Foreskin keratinocyte (primary cell): ENCODE measurements at places on chromosomes 6 and 20. TPM values are rescaled to one million over a fixed set of nuclear protein-coding genes. Genes with fewer than 3 reads are reported as not detected.

- DNase-seq: no peak
Observed at GRCh38 chr20:46279103-46279502, 29.2 kb downstream of the CDH22 start.

DNA sequence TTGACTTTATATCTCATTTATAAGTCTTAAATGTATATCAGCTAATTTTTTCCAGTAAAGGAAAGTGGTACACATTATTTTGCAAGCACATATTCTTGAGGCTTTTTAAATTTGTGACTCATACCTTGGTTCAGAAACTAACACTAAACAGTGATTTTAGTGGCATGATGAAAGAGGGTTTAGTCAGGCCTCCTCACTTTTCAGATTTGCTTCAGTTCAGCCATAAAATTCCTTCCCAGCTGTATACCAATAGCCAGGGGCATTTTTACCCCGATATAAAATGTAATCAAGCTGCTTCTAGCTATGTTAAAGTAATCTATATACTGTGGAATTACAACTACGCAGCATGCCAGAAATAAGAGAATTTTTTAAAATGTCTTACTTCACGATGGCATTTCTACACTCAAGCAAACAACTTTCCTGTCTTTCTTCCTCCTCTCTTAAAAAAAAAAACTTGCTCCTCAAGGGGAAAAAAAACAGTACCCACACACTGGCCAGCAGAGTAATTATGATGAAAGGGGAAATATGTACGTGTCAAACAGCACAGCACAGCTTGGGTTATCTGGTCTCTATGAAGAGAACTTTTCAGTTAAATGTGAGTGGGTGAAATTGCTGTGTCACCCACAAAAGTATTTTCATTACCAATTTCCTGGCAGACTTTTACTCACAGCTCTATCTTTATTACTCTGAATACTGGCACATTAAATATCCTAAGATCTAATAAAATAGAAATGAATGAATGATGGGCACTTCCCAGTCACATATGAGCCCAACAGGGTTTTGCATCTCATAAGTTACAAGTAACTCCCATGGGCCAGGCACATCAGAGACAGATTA is 244.8 kb upstream of the TENT5A start:
- DNase-seq: peak; percentile 90

DNA sequence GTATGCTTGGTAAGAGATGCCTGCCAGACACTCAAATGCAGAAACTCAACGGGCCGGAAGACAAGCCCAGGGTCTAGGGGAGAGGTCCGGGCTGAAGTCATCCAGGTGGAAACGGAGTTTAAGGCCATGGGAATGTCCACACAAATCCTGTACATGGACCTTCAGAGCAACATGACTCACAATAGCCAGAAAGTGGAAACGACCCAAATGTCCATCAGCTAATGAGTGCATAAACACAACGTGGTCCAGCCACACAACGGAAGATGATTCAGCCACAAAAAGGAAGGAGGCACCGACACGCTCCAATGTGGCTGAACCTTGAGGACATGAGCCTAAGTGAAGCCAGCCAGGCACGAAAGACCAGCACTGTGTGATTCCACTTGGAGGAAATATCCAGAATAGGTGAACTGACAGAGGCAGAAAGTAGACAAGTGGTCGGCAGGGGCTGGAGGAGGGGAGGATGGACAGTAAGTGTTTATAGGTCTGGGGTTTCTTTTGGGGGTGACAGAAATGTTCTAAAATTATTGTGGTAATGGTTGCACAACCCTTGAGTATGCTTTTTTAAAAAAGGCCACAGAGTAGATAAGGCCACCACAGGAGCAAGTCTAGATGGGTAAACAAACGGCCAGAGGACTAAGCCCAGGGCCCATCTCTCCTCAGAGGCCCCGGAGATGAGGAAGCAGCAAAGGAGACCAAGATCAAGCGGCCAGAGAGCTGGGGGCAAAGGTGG is 105.6 kb downstream of the PREX1 start:
- DNase-seq: no peak

Gene GSTA2
- not detected in 2 replicates for polyA plus RNA-seq
